ENCODE measurements at places on chromosomes 3 and 15.

DNA sequence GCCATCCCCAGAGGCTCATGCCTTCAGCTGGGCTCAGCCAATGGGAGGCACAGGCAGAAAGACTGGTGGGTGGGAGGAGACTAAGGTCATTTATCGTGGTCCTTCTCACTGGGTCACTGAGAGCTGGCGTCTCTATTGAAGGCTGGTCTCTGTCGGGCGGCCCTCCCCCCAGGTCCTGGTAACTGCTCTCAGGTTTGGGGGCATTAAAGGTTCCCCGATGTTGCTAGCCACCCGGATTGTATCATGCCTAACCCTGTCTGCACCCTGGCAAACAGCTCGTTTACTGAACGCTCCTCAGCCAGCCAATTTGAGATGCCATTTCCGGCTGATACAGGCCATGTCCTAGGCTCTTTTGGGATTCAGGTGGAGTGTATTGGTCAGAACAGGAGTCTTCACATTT is 10.5 kb downstream of the SELENOS start:
- DNase-seq, result no peak

GRCh38 chr3:89058371-89058770 is 49.0 kb upstream of the EPHA3 start:
- no peak for DNase-seq

- DNase-seq, result no peak
These were observed 87.0 kb downstream of the PLXNA1 start for GRCh38 chr3:127069814-127070440.

- no peak for DNase-seq
These were observed 73.6 kb downstream of the OXSM start for GRCh38 chr3:25863416-25863959.

DNA sequence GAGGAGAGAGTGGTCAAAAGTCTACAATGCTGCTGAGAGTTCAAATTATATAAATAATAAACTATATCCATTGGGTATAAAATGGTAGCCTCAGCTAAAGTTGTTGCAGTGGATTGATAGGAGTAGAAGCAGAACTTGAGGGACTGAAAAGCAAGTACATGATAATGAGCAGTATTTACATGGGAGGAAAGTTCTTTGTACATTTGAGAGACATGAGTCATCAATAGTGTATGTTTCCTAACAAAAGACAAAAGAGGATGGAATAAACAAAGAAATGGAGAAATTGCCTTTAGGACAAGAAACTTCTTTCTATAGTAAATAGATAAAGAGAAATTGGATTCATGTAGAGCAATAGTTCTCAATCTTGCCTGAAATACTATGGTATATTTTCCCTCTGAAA is 110.0 kb upstream of the PLSCR5 start:
- peak; percentile 54 for DNase-seq

- DNase-seq, result no peak
These were observed 9.0 kb downstream of the UBXN7 start for GRCh38 chr3:196423044-196423781.

DNA sequence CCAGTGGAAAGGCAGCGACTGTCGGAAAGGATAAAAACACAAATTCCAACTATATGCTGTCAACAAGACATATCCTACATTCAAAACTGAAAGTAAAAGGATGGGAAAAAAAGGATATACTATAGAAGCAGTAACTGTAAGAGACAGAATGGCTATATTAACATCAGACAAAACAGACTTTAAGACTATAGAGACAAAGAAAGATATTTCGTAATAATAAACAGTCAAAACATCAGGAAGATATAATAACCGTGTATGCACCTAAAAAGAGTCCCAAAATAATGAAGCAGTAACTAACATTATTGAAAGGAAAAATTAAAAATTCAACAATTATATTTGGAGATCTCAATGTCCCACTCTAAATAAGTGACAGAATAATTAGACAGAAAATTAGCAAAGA is 48.2 kb downstream of the ZNF148 start:
- DNase-seq, result no peak

DNA sequence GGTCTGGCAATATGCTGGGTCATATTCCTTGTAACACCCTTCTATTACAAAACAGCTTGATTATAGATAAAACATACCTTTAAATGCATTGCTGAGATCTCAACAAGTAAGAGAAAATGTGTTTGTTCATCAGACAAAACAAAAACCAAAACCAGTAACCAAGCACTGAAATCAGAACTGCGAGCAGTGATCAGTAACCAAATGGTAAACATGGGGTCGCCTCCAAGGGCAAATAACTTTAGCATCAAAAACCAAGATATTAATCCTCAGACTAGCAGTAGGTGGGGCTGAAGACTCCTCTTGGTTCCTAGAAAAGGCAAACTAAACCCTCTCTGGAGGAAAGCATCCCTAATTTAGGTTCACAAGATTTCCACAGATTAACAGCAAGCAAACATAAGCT is 6.6 kb upstream of the HESX1 start:
- no peak for DNase-seq

GRCh38 chr3:124467980-124468902 is 262.0 kb upstream of the UMPS start:
- no peak for DNase-seq

DNA sequence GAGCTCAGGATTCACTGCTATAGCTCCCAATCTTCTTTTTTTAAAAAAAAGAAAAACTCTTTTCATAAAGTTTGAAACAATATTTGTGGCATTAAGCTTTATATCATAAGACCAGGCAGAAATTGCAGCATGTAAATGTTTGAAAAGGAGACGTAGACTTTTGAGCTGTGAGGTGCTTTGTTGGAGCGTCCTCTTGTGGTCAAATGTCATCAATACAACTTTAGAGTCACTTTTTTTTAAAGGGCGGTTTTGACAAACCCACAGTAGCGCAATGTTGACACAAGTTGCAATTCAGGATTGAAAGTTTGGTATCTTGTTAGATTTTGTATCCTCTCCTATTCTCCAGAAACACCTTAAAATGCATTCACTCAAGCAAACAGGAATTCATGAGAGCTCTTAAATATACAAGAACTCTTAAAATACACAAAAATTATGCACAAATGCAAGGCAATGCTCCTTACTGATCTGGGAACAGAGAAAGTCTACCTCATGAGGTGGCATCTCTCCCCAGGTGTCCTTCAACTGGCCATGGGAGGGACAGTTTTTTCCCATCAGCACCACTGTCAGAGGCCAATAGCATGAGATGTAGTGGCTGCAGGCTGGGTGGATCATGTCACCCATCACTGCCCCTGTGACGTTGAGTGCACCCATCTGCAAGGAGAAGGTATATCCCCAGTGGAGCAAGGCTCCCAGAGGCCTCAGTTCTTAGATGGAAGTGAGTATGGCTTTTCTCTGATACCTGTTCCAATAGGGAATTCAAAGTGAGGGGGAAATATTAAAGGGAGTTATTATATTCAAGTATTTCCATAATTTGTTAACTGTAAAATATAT is 70.7 kb downstream of the ANXA2 start:
- peak; percentile 42 for DNase-seq

DNA sequence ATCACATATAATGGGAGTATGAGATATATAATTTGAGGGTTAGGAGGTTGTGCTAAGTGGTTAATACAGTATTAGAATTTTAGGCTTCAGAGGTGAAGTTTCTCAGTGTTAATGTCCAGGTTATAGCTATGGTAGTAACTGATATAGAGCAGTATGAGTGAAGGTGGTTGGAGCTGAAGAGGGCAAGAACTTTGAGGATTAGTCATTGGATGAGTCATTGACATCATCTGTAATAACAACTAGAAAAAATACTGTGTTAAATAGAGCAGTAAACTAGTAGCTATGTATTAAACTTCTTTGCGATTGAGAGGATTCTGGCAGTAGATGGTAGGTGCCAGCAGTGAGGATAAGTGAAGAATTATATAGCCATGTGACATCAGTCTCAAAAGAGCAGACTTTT is 47.5 kb upstream of the EIF3J start:
- DNase-seq, result peak; percentile 52

DNA sequence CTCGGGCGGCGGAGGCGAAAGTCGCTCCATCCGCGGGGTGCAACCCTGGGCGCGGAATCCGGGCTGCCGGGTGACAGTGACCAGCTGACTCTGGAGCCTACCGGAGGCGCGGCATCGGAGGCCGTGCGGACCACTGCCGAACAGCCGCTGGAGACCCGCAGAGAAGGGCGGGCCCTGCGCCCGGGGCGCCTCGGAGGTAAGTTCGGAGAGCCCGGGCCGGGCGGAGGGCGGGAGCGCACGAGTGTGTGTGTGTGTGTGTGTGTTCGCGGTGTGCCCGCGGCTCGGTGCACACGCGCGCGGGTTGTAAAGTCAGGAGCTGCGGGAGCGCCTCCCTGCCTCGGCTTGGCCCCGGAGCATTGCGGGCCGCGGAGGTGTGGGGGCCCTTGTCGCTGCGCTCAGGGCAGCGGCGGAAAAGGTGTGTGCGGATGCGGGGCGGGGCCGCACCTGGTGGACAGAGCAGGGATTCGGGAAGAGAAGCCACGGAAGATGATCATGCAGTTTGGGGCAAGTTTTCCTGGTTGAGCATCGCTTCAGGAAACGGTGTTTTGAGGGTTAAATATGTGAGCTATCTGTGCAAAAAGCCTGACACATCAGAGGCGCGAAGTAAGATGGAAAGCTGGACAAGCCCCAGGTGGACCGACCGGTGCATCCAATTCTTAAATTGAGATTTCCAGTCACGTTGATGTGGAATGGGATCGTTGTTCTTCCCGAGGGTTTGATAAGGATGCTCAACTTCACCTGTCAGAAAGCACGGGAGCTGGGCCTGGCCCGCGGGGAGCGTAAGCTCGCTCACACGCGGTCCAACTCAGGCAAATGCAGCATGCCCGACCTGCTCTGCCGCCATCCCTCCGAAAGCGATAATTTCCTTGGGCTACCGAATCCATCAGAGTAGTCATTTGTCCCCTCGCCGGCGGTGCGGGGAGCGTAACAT is 474 bp downstream of the MINAR1 start:
- DNase-seq, result no peak

DNA sequence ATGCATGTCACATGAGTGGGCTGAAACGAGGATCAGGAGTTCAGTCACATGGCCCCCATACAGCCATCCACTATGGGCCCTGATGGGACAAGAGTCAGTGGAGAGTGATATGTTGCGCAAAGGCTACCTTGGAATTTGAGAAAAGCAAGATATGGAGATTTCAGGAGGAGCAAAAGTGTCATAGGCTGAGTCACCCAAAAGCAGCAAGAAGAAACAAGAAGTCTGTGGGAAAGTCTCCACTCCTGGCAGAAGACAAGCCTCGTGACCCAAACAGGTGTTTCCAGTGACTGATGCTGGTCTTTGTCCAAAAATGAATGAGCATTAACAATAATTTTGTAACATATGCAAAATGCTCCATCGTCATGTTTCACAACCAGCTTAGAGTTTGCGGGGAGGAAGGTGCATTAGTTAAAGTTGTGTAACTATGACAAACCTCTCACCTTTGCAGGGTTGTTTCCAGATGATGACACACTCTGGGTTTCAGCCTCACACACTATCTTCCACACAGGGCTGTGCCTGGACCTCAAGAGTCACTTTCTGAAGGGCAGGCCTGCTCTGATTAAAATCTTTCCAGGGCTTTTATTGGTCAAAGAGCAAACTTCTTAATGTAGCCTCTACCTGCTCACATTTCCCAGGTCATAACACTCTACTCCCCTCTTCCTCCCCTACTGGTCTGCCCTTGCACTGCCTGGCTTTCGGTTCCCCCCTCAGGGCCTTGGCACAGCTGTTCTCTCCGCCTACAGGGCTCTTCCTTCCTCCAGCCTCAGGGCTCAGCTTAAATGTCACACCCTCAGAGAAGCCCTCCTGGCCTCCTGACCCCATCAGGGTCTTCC is 3.9 kb upstream of the DNASE1L3 start:
- DNase-seq, result no peak

GRCh38 chr15:23869396-23869795 is 182.3 kb upstream of the NDN start:
- no peak for DNase-seq

GRCh38 chr3:53038679-53039375 is 7.0 kb downstream of the SFMBT1 start:
- DNase-seq, result no peak

GRCh38 chr3:72969766-72970165 is 26.8 kb upstream of the PPP4R2 start:
- DNase-seq, result no peak

DNA sequence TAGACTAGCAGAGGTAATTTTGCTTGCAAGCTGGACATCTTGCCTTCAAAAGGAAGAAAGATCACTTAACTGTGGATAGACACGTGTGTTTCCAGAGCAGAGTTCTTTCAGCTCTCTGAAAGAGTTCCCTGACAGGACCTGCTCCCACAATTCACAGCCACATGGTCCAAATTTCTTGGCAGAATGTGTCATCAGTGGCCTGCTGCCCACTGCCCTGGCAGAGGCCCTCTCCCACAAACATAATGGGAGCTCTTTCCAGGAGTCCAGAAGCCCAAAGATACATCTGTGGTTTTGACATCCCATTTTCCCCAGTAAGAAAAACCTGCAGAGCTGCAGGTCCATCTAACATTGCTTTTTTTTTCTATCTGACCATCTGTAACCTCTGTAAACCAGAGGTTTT is 48.3 kb downstream of the SERPINI1 start:
- no peak for DNase-seq

- no peak for DNase-seq
These were observed 774.9 kb downstream of the ROBO2 start for GRCh38 chr3:77814845-77815244.

DNA sequence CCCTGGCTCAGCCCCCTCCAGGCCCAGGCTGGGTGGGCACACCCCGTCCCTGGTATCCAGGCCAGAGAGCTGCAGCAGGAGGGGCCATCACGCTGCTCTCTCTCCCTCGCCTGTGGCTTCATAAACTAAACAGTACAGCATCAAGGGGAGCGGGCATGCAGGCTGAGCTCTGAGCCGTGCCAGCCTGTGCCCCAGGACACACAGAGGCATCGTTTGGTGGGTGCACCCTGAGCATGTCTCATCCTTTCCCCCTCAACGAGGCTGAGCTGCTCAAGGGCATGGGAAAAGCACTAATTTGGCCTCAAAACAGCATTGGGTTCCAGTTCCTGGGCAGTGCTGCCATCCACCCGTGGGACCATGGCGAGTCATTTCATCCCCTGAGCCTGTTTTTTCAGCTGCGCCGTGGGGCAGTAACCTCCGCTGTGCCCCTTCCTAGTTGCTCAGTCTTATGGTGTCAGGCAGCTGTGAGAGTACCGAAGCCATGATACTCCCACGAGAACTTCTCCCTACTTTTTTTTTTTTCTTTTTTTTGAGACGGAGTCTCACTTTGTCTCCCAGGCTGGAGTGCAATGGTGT is 79.6 kb downstream of the CPN2 start:
- peak; percentile 27 for DNase-seq

DNA sequence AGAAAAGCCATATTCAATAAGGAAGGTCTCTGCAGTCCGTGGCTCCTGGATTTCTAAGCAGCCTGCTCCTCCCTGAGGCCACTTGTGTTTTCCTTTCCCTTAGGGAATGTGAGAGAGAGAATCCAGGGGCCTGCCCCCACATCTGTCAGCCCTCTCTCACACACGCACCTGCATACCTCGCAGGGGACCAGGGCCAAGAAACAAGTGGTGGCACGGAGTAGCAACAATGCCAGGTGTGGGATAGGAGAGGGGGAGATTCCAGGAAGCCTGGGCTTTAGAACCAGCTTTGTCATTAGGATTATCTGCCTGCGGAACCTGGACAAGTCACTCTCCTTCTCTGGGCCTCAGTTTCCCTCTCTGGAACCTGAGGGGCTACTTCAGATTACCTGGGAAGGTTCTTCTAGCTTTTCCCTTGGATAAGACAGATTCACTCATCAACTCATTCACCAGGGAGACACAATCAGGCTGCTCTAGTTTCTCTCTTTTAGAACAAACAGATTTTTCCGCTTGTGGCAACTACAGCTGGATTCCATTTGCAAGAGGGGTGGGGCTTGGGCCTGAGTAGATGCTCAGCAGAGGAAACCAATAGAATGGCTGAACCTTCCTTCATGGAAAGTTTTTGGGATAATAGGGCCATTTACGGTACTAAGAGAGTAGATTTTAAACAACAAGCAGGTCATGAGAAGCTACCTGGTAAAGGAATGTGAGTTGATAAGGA is 19.5 kb downstream of the BCL6 start:
- DNase-seq, result peak; percentile 47

GRCh38 chr3:76673171-76673570 is 366.7 kb upstream of the ROBO2 start:
- no peak for DNase-seq
